ENCODE measurements at places on chromosomes 2 and 18.

GRCh38 chr2:10385501-10385900 lies 62.6 kb downstream of the ODC1 start:
- peak; percentile 57 for DNase-seq

DNA sequence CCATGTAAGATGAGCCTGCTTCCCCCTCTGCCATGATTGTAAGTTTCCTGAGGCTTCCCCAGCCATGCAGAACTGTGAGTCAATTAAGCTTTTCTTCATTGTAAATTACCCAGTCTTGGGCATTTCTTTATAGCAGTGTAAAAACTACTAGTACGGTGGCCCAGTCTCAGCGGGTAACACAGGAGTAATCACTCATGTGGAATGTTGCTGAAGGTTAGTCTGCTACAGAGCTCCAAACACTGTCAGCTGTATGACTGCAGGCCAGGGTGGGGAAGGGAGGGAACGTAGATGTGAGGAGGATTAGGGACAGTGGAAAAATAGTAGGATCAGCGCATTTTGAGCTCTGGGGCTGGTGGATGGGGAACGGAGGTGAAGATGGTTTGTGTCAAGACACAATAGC lies 711.2 kb upstream of the SOX11 start:
- no peak for DNase-seq

GRCh38 chr2:127085317-127085681 lies 21.7 kb downstream of the BIN1 start:
- no peak for DNase-seq

DNA sequence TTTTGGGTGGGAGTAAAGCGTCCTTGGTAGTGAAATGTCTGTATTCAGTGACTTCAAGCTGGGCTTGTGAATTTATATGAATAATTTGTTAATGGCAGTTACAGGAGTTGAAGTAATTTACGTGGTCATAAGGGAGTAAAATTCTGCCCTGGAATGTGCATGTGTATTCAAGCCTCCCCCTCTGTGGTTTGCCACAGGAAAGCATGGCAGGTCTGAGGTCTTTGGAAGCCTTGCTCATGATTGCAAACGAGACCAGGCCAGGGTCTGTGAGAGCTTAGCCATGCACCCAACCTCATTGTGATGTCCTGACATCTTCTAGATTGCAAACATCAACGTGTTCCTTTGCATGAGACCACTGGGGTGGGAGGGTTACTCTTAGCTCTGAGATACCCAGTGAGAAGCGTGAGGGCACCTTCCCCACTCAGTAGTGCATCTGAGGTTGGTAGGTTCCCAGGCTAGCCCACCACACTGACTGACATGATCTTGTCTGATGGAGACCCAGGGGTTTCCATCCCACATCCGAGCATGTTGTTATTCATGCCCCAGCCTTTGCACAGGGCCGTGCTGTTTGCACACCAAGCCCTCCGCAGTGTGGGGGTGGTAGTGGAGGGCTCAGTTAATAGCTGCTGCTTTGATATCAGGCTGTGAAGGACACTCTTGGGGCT lies 216.5 kb downstream of the KLHL29 start:
- DNase-seq, result no peak

- DNase-seq, result no peak
These were observed 38.7 kb downstream of the KCNE4 start for GRCh38 chr2:223090540-223091235.

GRCh38 chr2:14633061-14633460 lies 544 bp downstream of the LRATD1 start:
- DNase-seq, result peak; percentile 12

GRCh38 chr2:51959696-51960095 lies 927.8 kb upstream of the NRXN1 start:
- DNase-seq, result no peak

DNA sequence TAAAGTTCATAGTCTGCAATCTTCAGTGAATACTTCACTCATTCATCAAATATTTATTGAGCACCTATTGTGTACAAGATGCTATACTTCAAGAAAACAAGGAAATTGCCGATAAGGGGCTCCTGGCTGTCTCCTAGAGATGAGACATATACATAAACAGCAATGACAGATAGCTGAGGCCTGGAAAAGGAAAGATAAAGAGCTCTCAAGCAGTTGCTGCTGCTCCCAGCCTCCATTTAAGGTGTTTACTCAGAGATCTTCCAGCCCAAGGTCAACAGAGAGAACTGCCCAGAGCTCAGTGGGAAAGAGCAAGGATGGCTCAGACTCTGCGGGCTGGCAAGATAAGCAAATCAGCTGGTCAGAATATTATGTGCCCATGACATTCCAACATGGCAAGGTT lies 3.3 kb upstream of the SLC14A2 start:
- no peak for DNase-seq

DNA sequence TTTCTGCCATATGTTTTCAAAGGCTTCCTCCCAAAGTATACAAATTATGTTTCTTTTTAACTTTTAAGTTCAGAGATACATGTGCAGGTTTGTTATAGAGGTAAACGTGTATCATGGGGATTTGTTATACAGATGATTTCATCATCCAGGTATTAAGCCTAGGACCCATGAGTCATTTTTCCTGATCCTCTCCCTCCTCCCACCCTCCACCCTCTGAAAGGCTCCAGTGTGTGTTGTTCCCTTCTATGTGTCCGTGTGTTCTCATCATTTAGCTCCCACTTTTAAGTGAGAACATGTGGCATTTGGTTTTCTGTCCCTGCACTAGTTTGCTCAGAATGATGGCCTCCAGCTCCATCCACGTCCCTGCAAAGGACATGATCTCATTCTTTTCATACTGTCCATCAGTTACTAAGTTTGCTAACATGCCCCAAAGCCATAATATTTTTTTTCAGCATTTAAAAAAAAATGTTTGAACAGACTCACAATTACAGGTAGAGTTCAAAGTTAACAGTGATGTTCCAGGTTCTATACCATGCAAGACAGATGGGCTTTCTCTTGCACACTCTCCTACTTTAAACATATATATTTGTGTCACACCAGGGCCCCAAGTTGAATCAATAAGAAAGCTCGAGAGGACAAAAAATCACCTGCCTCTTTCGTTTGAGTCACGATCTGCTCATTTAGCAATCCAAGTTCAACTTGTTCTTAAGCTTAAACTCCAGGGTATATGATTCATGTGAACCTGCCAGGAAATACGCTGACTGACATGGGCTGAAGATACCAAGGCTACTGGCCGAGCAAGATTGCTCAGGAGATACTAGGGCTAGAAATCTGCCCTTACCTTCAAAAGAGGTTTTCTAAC lies 77.6 kb downstream of the AP1S3 start:
- no peak for DNase-seq

- no peak for DNase-seq
These were observed 124.5 kb downstream of the PLB1 start for GRCh38 chr2:28620291-28620793.

GRCh38 chr2:173104156-173104555 lies 28.5 kb downstream of the MAP3K20 start:
- no peak for DNase-seq

- peak; percentile 9 for DNase-seq
These were observed 3.4 kb downstream of the SRBD1 start for GRCh38 chr2:45607701-45608100.

DNA sequence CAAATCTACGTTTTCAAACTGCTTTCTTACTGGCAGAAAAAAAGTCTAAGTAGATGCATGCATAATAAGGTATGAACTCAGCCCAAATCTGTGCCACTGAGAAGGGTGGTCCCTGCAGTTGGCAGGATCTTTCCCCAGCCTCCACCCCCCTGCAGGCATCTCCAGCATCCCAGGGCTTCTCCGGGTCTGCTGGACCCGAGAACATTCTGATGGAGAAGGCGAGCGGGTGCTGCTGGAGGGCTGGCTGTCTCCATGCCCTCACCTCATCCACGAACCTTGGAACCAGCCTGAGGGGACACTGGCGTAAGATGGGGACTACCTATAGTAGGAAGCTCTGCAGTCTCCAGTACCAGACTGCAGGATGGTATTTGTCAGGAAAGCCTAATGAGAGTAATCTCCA lies 198.9 kb downstream of the HDAC4 start:
- DNase-seq, result no peak

DNA sequence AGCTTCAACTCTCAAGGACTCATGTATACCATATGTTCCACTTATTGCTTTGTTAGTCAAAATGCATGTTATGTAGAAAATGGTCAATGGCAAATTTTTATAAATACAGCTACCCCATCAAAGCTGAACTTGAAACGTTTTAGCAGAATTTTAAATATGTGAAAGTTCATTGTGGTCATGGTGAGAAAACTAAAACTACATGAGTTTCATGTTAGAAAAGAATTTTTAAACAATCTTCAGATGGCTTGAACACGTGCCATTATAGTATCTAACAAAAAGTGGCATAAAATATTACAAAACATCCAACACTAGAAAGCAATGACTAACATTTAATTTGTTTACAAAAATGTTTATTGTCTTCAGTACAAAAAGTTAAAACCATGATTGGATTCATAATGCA lies 246.0 kb upstream of the KCNJ3 start:
- no peak for DNase-seq

- DNase-seq, result no peak
These were observed 1053.5 kb upstream of the CELF4 start for GRCh38 chr18:38619129-38619528.

DNA sequence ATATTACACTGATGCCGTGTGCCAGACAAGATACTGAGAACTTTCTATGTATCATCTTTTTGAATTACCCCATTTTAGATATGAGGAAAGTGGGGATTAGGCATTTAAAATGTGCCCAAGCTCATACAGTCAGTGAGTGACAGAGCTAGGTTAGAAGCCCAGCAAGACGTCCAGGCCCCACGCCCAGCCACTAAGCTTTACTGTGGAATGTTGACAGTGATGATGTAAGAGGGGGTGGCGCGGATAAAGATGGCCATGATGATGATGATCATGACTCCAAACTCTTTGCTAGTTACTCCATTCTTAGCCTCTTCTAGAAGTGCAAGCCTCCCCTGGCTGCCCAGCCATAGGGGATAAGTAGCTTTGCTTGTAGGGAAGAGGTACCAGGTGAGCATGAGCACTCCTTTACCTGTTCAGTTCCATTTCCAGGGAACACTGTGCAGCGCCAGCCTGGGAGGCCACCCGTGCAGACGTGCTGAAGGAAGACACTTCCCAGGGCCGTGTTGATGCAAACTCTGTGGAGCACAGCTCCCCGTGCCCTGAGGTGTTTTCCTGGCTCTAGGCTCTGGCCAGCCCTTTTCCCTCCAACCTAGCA lies 65.5 kb downstream of the BCL2L11 start:
- no peak for DNase-seq

- DNase-seq, result no peak
These were observed 165.6 kb downstream of the SMAD7 start for GRCh38 chr18:48785091-48785614.

DNA sequence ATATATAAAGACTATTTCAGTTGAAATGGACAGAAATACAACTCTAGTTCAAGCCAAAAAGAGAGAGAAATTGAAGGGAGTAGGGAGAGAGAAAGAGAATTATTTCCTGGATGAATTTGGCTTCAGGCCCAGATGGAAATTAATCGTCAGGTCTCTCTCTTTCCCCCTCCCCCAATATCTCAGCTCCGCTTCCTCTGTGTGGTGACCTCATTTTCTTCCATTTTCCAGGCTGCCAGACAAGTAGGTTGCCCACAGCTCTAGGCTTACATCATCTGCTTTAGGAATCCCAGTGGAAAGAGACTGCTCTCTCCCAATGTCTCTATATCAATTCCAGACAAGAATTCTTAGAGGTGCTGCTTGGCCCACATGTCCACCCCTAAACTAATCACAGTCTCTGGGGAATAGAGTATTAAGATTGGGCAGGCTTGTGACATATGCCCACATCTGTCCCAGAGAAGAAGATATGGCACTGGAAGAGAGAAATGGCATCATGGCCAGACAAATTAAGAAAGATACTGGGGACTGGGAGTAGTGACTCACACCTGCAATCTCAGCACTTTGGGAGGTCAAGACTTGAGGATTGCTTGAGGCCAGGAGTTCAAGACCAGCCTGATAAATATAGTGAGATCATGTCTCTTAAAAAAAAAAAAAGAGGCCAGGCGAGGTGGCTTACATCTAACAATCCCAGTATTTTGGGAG lies 37.2 kb upstream of the CFAP36 start:
- peak; percentile 38 for DNase-seq

GRCh38 chr2:52877703-52878102 lies 889.9 kb upstream of the CHAC2 start:
- no peak for DNase-seq

- no peak for DNase-seq
These were observed 31.6 kb upstream of the NOSTRIN start for GRCh38 chr2:168770796-168771195.

DNA sequence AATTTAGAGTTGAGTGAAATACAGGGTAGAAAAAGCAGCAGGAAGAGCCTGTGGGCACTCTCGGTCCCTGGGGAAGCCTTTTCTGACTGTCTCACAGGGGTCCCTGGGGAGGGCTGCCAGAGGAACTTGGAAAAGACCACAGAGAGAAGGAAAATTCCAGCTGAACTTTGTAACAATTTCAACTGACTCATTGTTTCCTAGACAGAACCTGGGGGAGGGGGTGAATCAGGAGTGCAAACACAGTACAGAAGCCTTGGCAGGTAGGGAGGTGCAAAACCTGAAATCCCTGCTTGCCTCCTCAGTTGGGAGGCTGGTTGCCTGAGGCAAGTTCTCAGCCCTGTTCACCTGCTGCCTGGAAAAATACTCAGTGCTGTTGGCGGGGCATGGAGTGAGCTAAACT lies 106.8 kb downstream of the GRB14 start:
- no peak for DNase-seq

DNA sequence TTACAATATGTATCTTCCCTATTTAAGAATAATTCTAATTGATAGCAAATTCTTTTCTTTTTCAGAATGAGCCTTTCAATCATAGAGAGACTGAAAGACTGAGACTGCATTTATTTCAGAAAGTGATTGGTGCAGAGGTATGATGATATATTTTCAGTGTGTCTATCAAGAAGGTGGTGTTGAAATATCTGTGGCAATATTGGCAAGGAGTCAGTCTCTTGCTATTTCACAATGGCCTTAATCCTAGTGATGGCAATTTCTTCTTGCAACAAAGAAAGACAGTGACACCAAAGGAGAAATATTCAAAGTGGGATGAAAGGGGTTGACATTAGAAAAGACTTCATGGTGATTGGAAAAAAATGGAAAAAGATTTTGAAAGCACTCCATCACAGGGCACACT lies 21.7 kb upstream of the ZBTB14 start:
- DNase-seq, result no peak

DNA sequence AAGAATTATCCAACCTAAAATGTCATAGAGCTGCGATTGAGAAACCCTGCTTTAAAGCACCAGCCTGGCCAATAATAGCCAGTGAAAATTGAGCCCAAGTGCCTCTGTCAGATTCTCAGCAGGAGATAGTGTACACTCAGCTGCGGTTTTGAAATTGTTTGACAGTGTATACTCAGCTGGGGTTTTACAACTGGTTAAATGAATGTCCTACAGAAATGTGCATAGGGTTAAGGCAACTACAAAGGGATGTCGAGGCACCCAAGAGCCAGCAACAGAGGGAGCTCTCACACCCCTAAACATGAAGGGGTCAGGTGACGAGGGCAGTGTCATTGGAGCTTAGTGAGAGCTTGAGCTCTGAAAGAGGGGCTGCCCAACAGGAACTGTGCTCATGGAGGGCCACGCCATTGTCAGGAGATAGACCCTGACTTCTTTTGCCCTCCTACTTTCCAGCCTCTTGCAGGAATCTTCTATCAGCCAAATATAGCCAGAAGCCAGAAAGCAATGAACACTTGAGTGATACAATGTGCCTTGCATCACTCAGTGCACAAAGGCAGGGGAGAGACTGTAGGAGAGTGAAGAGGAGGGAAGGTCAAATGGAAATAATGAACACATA lies 15.1 kb downstream of the ACTG2 start:
- DNase-seq, result no peak

Measured in NCI-H1694 treated with DMSO at 0.1 percent for 48 hours (cell line).